ENCODE measurements at places on chromosomes 4 and X.

GRCh38 chr4:123438031-123438430, 41.4 kb downstream of the SPRY1 start:
- no peak for DNase-seq

DNA sequence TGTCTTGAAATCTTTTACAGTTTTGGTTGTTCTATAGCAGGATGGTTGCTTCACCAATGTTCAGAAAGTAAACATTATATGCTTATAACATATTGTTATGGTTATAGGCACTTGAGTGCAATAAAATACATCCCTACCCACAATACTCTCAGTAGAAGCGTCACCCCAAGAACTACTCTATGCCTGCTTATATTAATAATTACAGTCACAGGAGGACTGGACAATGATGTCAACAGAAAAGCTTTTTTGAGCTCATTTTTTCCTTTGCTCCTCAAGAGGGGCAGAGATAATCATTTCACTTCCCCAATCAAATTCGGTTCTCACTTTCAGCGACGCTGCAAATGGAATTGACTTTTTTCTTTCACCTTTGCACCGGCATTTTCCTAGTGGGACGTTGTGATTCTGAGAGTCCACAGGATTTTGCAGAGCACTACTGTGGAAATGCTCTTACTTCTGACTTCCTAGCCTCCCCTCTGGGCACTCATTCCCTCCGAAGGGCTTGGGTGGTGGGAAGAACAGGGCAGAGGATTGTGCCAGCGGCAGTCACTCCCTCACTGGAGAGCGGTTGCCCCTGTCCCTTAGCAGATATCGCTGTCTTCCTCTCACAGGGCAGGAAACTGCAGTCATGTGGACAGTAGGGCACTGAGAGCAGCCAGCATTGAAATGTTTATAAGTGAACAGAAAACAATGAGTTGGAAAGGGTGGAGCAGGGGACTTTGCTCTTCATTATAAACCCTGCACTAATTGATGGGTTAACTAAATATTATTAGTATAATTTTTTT, 24.9 kb upstream of the SGMS2 start:
- no peak for DNase-seq

DNA sequence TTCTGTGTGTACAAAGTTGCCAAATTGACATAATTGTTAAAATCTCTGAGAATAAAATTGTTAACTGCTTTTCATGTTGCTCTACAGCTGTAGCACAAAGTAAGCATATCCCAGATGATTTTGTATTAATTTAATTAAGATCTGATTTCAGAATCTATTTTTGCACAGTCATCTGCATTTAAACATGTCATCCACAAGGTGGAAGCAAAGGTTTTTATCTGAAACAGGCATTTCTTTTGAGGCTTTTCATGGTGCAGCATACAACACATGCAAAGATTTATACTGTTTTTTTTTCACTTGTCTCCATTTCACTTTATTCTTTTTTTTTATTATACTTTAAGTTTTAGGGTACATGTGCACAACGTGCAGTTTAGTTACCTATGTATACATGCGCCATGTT, 51.2 kb downstream of the GC start:
- DNase-seq: peak; percentile 1

DNA sequence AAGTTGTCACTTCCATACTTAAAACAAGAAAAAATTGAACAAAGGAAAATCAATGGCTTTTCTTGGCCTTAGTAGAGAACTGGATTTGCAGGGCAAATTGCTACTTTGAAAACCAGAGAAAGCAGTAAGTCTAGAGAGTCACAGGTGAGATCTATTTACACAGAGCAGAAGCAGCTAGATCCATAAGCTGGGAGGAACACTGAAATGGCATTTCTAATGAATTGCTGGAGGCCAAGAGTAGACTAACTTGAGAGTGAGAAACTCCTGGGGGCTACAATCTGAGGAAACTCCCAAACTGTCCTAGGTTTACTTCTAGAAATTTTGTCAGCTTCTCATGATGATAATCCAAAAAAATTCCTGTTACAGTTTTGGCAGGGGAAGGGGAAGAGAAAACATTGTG, 133.3 kb downstream of the SPCS3 start:
- no peak for DNase-seq

DNA sequence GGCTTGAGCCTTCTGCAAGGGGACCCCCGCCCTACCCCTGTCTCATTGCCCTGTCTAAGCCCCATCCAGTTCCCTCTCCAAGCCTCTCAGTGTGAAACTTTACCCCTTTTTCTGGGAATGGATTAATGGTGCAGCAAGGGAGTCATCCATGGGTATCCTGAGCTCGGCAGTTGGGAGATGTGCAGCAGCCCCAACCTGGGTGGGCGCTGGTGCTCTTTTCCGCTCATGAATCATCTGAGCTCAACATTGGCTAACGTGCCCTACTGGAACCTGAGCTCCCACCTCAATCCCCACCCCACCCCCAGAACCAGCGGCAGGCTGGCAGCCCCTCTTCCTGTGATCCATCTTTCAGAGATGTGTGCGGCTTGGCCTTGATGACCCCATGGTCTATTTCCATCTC, 130.3 kb upstream of the MSX1 start:
- no peak for DNase-seq

- DNase-seq: no peak
Measured at GRCh38 chr4:7196736-7197135, 4.4 kb downstream of the SORCS2 start.

DNA sequence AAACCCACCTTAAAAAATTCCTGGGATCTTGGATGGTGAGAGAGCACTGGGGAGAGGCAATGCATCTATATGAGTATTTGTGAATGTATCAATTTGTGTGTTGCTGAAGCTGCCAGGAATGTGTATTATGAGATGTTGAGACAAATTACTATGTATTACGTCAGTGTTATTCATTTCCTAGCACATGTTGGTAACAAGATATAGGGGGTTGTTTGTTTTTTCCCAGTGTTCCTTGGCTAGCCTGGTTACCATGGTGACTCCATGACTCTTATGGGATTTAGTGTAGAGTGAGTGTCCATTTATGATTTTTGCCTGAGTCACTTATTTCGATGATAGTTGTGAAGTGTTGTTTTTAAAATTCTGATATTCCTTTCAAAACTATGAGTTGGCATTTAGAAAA, 65.6 kb downstream of the RAB40A start:
- peak; percentile 18 for DNase-seq

DNA sequence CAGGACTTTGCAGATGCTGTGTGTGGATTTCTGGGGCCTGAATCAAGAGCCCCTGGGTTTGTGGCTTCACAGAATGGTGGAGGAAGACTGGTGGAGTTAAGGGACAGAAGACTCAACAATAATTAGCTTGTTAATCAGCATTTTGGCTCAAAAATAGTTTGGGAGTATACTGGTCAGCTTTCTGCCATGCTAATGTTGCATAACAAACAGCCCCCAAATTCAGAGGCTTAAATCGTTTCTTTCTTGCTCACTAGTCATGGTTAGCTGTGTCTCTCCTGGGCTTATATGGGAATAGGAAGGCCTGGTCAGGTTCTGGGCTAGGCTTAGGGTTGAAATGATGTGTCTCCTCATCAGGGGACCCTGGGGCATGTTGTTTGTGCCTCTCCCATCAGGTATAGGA, 24.4 kb downstream of the TBL1X start:
- no peak for DNase-seq

DNA sequence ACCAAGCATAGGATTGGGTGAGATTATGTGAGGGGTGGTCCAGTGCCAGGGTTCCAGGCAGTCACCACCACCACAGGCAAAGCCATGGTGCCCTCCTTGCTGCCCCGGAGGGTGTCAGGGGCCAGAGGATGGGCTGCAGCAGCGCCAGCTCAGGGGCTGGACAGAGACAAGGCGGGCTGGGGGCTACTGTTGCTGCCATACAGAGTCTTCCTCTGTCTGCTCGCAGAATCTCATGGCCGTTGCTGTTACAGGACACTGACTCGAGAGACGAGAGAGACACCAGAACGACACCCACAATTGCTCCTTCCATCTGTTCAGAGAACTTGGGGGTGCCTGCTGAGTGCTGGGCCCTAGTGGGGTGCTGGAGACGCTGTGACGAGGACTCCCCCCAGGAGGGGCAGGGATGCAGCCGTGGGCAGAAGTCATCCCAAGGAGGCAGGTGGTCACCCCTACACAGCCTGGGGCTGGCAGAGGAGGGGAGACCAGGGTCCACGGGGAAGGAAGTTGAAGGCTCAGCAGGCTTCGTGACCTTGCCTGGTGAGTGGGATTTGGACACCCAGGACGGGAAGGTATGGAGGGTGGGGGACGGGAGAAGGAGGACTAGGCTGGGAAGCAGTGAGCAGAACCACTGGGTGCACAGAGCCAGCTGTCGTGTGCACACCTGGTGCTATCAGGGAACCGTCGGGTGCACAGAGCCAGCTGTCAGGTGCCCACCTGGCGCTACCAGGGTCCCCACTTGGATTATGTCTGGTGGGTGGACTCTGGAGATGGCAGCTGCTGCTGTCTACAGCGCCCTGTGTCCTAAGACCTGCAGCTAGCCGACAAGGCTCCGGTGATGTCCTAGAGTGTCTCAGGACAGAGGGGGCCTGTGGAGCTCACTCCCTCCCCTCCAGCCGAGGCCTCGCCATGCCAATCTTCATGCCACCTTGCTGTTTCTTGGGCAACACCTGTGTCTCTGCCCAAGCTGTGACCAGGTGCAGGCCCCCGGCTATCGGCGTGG, 43.9 kb upstream of the HMX1 start:
- no peak for DNase-seq

DNA sequence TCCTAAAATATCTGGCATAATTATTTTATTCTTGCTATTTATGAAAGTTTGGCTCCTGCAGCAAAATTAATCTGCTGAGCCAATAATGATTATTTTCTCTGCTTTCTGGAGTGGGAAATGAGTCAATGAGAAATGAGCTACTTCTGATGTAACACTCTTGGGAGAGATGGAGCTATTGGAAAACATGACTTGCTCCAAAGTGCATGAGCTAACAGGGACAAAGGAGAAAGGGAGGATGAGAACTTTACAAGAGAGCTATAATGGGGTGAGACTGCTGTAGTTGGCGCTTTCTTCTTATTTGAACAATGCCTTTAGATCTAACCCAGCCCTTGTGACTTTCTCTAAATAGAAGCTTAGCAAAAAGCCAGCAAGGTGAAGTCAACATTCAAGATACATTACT, 615.1 kb downstream of the ANKRD50 start:
- no peak for DNase-seq

DNA sequence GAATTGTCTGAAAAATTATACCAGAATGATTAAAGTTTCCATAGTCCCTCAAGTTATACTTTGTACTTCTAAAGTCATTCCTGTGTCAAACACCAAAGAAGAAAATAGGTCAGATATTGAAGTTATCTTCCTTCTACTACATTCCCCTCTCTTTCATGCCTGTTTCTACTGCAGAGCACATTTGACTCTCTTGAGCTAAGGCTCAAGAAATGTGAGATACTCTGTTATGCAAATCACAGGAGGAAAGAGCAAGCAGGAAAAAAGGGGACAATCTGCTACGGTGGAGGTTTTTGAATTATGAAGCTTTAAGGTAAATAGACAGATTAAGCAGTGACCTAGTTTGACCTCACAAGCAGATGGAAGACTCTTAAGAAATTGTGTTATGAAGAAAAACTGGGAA, 198.9 kb upstream of the LDB2 start:
- no peak for DNase-seq

GRCh38 chrX:361231-362145, 25.2 kb downstream of the PPP2R3B start:
- no peak for DNase-seq

DNA sequence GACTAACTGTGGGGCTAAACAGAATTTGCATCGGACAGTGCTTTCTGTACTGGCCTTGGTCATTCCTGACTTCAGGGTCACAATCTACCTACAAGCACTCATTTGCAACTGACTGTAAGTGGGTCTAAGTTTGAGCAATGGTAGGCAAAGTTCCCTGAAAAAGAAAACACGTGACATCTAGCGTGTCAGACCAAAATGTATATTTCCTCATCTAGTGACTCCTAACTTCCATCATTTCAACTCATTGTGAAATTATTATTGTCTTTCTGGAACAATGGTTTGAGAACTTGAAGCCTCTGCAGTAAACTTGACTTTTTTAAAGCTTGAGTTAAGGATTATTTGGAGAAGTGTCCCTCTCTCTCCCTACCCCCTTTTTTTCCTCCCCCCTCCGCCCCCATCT, 113.6 kb downstream of the MID1 start:
- no peak for DNase-seq

GRCh38 chr4:38157592-38157991, 197.4 kb downstream of the PTTG2 start:
- DNase-seq: no peak

Data from SW 1271 (cell line).